Fibroblast of lung (primary cell): ENCODE measurements at places on chromosomes 12 and 14.

DNA sequence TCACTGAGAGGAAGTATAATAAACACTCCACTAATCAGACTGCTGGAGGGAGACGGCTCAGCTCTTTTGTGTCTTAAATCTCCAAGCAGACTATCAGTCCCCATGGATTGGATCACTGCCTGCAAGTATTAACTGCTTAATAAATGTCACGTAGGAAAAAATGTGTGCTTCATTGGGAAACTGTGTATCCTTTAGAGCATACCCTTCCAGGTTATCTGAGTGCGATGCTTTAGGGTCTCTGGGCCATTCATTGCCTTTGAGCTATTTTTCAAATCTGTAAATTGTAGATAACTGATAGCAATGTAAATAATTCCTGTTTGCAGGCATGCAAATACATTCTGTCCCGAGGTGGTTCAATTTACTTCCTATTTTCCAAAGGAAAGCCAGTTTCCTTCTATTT lies 45.0 kb upstream of the VASH1 start:
- no peak for DNase-seq

DNA sequence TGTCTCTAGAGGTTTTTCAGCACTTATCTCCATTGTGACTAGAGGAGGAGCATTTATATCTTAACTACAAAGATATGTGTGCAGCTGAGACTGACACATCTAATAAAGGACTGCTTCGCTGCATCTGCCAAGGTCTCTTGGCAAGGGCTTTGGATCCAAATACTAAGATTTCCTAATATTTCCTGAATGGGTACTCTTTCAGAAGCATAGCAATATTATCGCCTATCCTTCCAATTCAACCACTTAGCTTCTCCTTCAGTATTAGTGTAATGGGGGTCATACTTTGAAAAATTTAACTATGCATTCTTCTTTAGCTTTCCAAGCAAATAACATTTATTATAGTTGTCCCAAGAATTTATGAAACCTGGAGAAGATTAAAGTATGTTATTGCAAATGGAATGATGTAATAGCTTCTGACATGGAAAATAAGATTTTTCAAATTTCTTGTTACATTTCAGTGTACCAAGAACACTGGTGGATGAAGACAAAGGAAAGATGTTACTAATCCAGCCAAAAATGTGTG lies 243.0 kb upstream of the PDE3A start:
- DNase-seq = peak; percentile 9

DNA sequence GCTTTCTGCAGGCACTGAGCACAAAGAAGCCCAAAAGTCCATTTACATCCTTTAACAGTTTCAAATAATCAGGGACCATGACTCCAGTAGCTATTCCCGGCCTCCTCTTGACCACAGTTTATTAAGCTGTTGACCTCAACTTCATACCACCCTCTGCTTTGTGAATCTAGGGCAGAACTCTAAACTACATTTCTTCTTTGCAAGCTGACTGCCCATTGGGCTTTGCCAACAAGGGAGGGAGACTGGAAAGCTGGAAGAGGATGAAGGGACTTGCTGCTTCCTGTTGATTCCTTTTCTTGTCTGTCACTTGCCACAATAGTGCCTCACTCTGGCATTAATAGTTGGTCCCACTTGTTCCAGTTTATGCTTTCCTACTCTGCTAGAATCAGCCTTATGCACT lies 2.7 kb downstream of the CGRRF1 start:
- no peak for DNase-seq

- DNase-seq = no peak
Observed at GRCh38 chr12:108591267-108591980, 6.5 kb downstream of the TMEM119 start.

DNA sequence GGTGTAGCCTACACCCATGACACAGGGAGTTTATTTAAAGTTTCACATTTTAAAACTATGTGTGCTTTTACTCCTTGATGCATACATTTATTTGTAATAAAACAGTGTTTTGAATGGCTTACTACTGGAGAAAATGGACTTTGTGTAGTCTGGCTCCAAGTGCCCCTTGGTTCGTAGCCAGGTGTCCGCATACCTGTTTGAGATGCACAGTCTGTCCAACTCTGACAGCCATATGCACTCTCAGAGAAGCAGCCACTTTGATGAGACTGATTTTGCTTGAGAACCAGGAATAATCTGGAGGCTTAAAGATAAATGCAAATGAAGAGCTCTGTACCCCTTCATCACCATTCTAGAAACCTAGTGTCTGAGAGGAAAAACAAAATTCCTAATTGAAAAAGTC lies 24.0 kb downstream of the RTN1 start:
- no peak for DNase-seq

DNA sequence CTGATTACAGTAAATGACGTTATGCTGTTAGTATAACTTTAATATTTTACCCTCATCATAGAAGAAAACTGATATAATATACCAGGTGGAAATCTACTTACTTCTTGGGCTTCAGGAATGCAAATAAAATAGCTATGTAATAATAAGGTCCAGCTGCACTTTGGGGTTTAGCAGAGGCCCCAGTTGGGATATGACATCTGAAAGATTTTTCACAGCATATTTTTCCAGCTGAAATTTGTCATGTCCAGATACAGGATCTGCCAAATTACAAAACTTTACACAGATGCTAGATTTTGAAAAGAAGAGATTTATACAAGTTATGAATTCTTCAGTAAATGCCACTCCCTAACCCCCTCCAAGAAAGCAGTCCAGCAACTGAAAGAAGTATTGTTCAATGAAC lies 29.2 kb upstream of the DCN start:
- DNase-seq = no peak

DNA sequence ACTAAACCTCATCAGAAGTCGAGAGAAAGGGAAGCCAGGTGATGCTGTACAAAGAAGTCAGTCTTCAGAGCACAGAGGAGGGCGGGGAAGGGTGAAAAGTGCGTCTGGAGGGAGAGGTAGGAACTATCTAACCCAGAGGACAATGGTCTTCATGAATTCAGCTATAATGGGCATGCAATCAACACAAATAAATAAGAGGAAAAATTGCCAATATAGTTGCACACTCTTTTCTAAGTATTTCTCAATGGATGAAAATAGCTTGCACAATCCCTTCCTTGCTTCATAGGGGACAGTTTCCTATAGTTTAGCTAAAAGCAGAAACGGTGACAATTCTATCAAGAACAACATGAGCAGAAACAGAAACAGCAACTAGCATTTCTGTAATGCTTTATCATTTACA lies 931.2 kb downstream of the AACS start:
- no peak for DNase-seq
